ENCODE measurements at places on chromosomes 2 and 18.

GRCh38 chr2:85889627-85890281, 964 bp upstream of the ST3GAL5 start:
- DNase-seq: no peak

GRCh38 chr2:99697811-99698568, 208.2 kb upstream of the REV1 start:
- no peak for DNase-seq

- peak; percentile 15 for DNase-seq
Measured at GRCh38 chr2:233061591-233062450, 1.7 kb downstream of the INPP5D start.

DNA sequence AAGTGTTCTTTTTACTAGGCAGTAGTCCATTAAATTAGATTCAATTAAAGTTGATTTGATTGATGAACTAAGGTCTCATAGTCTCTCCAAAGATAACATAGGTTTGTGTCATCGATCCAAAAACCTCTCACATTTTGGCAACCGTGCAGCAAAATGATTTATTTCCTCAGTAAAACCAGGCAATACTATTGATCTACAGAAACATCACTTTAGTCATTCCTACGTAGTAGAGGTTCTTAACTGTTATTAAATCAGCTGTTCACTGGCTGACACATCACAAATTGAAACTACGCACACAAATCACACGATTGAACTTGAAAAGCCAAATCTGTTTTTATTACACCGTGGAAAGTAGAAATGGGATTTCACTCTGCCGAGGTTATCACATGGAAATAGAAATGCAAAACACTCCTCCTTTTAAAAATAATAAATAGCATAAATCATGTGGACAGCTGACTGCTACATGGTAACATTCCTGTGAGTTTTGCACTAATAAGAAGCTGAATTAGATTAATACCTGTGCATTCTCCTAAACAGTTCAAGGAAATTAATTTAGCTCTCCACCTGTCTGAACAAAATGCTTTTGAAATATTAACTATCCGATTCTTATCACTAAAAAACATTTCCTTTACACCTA, 262.5 kb downstream of the CDH20 start:
- no peak for DNase-seq

DNA sequence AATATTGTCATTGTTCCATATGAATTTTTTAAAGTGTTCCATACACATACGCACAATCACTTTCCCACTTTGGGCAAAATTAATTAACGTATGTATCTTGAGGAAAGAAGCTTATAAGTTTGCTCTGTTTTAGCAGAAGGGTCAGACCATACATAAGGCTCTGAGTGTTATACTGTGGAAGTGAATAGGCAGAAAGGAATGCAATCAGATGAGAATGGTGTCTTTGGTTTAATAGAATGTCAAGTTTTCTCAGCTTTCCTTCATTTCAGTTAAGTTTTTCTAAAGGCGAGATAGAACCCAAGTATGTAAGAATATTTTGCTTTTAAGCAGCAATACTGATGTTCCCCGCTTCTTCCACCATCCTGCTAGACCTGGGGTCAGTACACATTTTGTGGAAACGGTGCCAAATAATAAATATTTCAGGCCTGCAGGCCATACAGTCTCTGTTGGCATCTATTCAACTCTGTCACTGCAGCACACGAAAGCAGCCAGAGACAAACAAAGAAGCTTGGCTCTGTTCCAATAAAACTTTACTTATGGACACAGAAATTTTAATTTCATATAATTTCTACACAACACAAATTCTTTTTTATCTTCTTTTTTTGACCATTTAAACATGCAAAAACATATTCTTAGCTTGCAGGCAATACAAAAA, 100.6 kb downstream of the UPP2 start:
- no peak for DNase-seq

Data from stimulated activated CD4-positive, alpha-beta T cell treated with anti-CD3 and anti-CD28 coated beads, Interleukin-15, amount 100 ng/mL, for 48 hours (primary cell).